Upper lobe of right lung (tissue), 1 donor: ENCODE measurements at places on chromosomes 1 and 21. TPM values are rescaled to one million over a fixed set of nuclear protein-coding genes. Genes with fewer than 3 reads are reported as not detected.

The SPSB1 gene
- 29.0 TPM for total RNA-seq

- no peaks in the 10 kb centered on the region for H3K36me3 ChIP-seq
- no peaks in the 10 kb centered on the region for H3K27me3 ChIP-seq
- no peak for DNase-seq
- no peak overlapping the region for H3K4me3 ChIP-seq
- no peaks in the 10 kb centered on the region for H3K4me1 ChIP-seq
These were observed 17.9 kb upstream of the ATP6V1G3 start for GRCh38 chr1:198558402-198558801.

DNA sequence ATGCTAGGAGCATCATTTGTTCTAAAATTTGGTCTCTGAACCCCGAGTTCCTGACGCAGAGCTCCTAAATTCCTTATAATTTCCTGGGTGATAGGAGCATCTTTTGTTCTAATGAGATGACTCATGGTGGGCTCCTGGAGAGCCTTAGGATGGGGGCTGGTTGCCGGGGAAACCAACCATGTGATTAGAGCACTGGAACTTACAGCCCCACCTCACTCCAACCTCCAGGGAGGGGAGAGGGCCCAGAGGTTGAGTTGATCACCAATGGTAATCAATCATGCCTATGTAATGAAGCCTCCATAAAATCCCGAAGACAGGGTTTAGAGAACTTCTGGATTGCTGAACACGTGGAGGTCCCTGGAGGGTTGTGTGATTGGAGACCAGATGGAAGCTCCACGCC is 7.7 kb downstream of the SHISAL2A start:
- H3K36me3 ChIP-seq: no peaks in the 10 kb centered on the region
- no peaks in the 10 kb centered on the region for H3K27me3 ChIP-seq
- DNase-seq: no peak
- H3K27ac ChIP-seq: no peak overlapping the region

DNA sequence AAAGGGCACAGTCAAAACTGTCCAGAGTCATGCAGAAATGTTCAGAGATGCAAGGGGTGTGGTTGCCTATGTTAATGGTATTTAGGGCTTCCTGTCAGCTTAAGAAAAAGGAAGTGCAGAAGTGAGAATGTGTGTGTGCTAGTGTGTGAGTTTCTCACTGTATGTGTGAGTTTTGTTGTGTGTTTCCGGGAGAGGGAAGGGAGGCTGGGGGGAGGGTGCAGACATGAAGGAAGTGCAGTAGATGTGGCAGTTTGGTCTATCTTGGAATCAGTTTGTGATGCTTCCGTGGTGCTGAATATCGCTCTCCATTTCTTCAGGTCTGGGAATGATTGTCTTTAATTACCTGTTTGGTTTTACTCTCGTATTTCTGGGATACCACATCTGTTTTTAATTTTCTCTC is 16.5 kb upstream of the ATP6V1G3 start:
- H3K4me3 ChIP-seq: no peak overlapping the region
- no peak overlapping the region for H3K27ac ChIP-seq

DNA sequence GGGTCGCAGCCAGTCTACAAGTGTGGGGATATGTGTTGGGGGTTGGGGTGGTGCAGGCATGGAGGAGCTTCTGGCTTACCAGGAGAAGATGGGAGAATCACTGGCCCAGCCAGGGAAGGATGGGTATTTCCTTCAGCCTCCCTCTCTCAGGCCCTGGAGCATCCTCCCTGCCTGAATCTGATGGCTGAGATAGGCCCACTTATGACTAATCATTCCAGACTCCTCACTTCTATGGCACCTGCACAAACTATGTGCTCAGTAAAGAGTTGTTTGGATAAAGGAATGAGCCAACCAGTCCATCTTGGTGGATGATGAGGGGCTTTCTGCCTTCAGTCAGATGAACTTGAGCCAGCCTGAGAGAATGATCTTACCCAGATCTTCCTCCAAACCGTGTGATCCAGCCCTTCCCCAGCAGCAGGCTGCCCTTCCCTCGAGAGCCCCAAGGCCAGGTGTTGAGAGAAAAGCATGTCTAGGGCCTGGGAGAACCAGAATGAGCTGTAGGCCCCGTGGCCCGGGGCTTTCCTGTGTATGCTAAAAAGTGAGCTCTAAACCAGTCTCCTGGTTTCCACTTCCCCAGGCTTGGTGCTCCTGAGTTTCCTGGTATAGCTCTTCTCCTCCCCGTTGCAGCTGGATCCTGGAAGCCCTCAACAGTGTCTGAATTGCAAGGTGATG is 1.3 kb downstream of the GPA33 start:
- H3K4me1 ChIP-seq: no peaks in the 10 kb centered on the region
- no peak overlapping the region for H3K27ac ChIP-seq
- no peaks in the 10 kb centered on the region for H3K36me3 ChIP-seq
- no peak for DNase-seq
- H3K27me3 ChIP-seq: no peaks in the 10 kb centered on the region

The CFHR3 gene
- 0.23 TPM for total RNA-seq

GRCh38 chr1:5223206-5223605 is 568.8 kb downstream of the AJAP1 start:
- no peaks in the 10 kb centered on the region for H3K36me3 ChIP-seq
- H3K27me3 ChIP-seq: no peaks in the 10 kb centered on the region
- no peak overlapping the region for H3K4me3 ChIP-seq
- H3K27ac ChIP-seq: no peak overlapping the region
- no peaks in the 10 kb centered on the region for H3K4me1 ChIP-seq

GRCh38 chr1:77513839-77514763 is 168.4 kb downstream of the ZZZ3 start:
- H3K4me1 ChIP-seq: peaks cover 9% of the 10 kb centered on the region
- H3K27me3 ChIP-seq: no peaks in the 10 kb centered on the region
- H3K4me3 ChIP-seq: no peak overlapping the region
- no peak for DNase-seq
- H3K27ac ChIP-seq: peak overlapping the region; percentile 2

GRCh38 chr1:48878191-48878940 is 101.7 kb upstream of the BEND5 start:
- H3K27ac ChIP-seq: no peak overlapping the region
- H3K36me3 ChIP-seq: no peaks in the 10 kb centered on the region
- no peak for DNase-seq
- H3K27me3 ChIP-seq: no peaks in the 10 kb centered on the region
- H3K4me3 ChIP-seq: no peak overlapping the region

GRCh38 chr21:35252831-35253230 is 203.7 kb upstream of the RUNX1 start:
- no peaks in the 10 kb centered on the region for H3K36me3 ChIP-seq
- H3K27me3 ChIP-seq: no peaks in the 10 kb centered on the region
- peaks cover 6% of the 10 kb centered on the region for H3K4me1 ChIP-seq
- DNase-seq: no peak
- H3K4me3 ChIP-seq: no peak overlapping the region

DNA sequence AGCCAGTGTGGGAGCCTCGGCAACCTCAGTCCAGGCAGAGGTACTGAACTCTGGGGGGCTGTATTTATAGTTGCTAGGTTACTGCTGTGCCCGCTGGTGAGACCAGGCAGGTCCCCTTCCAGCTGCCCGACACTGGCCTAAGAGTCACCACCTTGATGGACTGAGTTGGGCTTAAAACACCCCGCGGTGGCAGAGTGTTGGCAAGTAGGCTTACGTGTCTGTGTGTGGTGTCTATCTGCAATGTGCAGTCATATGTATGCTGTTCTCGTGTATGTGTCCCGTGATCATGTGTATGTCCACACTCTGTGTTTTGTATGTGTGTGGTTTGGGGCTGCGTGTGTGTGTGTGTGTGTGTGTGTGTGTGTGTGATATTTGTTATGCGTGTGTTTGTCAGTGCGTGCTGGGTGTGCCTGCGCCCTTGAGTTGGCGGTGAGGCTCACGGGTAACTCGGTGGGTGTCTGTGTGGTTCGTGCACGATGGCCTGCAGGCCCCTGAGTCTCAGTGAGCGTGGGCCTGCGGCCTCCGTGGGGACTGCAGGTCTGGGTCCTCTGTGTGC is 65.5 kb downstream of the MEF2D start:
- H3K27ac ChIP-seq: no peak overlapping the region
- peaks cover 95% of the 10 kb centered on the region for H3K27me3 ChIP-seq
- peaks cover 13% of the 10 kb centered on the region for H3K4me1 ChIP-seq
- H3K36me3 ChIP-seq: no peaks in the 10 kb centered on the region
- H3K4me3 ChIP-seq: peak overlapping the region; percentile 34

- H3K27ac ChIP-seq: no peak overlapping the region
- peaks cover 47% of the 10 kb centered on the region for H3K36me3 ChIP-seq
- no peaks in the 10 kb centered on the region for H3K27me3 ChIP-seq
- no peak overlapping the region for H3K4me3 ChIP-seq
These were observed 9.8 kb upstream of the CELSR2 start for GRCh38 chr1:109239409-109240068.

The RAP1GAP gene
- 62.4 TPM for total RNA-seq

The CEP350 gene
- 51.2 TPM for total RNA-seq

GRCh38 chr1:207752456-207752998 is 673 bp downstream of the CD46 start:
- DNase-seq: peak; percentile 80
- no peaks in the 10 kb centered on the region for H3K27me3 ChIP-seq
- H3K36me3 ChIP-seq: peaks cover 7% of the 10 kb centered on the region

DNA sequence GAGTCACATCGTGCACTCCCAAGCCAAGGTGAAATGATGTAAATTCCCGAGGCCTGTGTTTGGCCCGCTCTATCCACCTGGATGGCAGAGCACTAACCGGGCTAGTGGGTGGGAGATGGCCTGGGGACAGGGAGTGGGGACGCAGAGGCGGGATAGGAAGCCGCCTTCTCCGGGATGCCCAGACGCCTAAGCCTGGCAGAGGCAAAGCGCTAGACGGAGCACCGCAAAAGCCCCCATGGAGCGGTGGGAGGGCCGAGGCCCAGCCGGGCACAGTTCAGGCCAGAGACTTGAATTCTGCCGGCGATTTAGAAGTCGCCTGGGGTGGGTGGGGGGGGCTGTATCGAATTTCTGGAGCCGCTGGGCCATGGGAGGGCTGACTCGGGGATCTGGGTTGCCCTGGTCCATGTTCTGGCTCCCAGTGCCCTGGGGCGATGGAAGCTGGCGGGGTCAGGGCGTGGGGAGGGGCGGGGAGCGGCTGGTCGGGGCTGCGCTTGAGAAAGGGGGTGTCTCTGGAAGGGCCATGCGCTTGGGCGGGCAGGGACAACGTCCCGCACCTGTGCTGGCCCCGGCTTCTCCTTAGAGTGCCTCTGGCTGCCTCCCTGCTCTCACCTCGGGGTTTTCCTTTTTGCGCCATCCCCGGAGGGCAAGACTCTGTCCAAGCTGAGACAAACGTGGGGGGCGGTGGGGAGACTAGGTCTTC is 28.0 kb downstream of the KIAA2013 start:
- H3K4me1 ChIP-seq: no peaks in the 10 kb centered on the region
- H3K27me3 ChIP-seq: peaks cover 48% of the 10 kb centered on the region
- no peak for DNase-seq
- no peak overlapping the region for H3K4me3 ChIP-seq
- no peaks in the 10 kb centered on the region for H3K36me3 ChIP-seq

GRCh38 chr21:39022466-39022862 is 160.8 kb downstream of the PSMG1 start:
- no peaks in the 10 kb centered on the region for H3K36me3 ChIP-seq
- peaks cover 40% of the 10 kb centered on the region for H3K4me1 ChIP-seq

DNA sequence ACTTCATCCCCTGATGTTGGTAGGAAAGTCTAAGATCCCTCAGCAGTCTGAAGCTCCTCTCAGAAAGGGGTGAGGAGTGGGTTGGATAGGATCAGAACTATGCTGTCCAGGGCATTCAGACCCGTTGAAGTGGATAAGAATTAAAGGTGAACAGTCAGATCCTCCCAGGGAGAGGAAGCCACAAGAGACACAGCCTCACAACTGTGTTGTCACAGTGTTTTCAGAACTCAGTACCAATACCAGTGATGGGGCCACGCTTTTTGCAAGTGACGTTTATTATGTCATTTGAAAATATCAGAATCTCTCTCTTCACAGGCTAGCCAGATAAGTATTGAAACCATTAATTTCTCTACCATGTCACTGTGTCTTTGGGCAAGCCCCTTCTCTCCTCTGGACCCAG is 15.4 kb upstream of the EPS15 start:
- no peaks in the 10 kb centered on the region for H3K36me3 ChIP-seq
- H3K4me3 ChIP-seq: no peak overlapping the region
- H3K4me1 ChIP-seq: peaks cover 5% of the 10 kb centered on the region

The CBR3 gene
- total RNA-seq: 4.1 TPM

The BSND gene
- total RNA-seq: not detected

The CYP4X1 gene
- total RNA-seq: 6.8 TPM

DNA sequence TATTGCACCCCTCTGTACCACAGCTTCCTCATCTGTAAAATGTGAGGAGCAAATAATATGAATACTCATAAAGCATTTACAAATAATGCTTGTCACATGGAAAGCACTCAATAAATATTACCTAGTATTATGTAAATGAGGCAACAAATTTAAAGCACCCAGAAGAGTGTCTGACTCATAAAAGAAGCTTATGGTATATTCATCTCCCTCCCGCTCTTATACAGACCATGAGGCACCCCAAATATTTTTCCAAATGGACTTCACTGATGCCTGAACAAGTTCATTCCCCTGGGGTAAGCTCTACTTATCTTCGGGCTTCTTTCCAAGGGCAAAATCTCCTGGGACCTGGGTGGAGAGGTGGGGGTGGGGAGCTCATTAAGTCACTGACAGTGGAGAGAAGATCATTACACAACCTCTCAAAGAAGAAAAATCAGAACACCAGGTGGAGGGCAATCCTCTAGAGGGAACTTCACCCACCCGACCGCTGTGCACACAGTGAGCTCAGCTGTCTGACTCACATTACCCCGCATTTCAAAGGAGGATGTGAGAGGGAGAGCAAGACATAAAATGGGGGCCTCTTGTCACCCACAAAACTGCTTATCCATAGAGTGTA is 166.2 kb downstream of the ASTN1 start:
- H3K4me3 ChIP-seq: no peak overlapping the region
- H3K27ac ChIP-seq: no peak overlapping the region
- H3K36me3 ChIP-seq: no peaks in the 10 kb centered on the region
- H3K27me3 ChIP-seq: no peaks in the 10 kb centered on the region
- no peak for DNase-seq
- no peaks in the 10 kb centered on the region for H3K4me1 ChIP-seq

GRCh38 chr1:208576425-208576824 is 332.2 kb upstream of the PLXNA2 start:
- no peak overlapping the region for H3K4me3 ChIP-seq
- DNase-seq: no peak
- no peaks in the 10 kb centered on the region for H3K36me3 ChIP-seq
- no peak overlapping the region for H3K27ac ChIP-seq
- H3K4me1 ChIP-seq: no peaks in the 10 kb centered on the region

DNA sequence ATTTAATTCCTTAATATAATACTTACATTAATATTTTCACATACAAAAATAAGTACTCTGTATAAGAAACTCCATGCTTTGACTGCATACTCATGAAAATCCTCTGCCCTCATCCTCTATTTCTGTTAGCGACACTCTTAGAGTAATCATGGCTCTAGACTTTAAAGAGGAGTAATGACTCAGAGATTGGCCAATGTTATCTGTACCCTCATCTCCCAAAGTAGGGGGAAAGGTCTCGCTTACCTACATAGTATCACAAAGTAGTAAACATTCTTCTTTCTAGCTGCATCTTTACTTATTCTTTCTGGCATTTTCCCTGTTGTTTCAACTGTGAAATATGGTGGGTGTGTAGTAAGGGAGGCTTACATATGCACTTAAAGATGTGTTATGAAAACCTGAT is 29.8 kb upstream of the SPAG17 start:
- H3K27me3 ChIP-seq: no peaks in the 10 kb centered on the region
- DNase-seq: no peak
- no peak overlapping the region for H3K27ac ChIP-seq
- H3K4me1 ChIP-seq: no peaks in the 10 kb centered on the region

- peaks cover 100% of the 10 kb centered on the region for H3K36me3 ChIP-seq
- DNase-seq: no peak
- H3K4me1 ChIP-seq: no peaks in the 10 kb centered on the region
- no peaks in the 10 kb centered on the region for H3K27me3 ChIP-seq
- H3K4me3 ChIP-seq: no peak overlapping the region
These were observed 27.1 kb downstream of the SCYL3 start for GRCh38 chr1:169866577-169866976.
